ENCODE measurements at places on chromosomes 6 and 20. TPM values are rescaled to one million over a fixed set of nuclear protein-coding genes. Genes with fewer than 3 reads are reported as not detected.
A peak's percentile ranks its signal among the peaks of the same experiment; 100 is the strongest.

- no peak for DNase-seq
Measured at GRCh38 chr20:33009214-33010132, 2.0 kb downstream of the BPIFB2 start.

Gene HLA-DRB5
- total RNA-seq = 6.5 TPM

GRCh38 chr6:170225852-170226417, 64.9 kb downstream of the DLL1 start:
- no peak for DNase-seq

GRCh38 chr6:99152347-99152643, 197.2 kb downstream of the FAXC start:
- DNase-seq = no peak

DNA sequence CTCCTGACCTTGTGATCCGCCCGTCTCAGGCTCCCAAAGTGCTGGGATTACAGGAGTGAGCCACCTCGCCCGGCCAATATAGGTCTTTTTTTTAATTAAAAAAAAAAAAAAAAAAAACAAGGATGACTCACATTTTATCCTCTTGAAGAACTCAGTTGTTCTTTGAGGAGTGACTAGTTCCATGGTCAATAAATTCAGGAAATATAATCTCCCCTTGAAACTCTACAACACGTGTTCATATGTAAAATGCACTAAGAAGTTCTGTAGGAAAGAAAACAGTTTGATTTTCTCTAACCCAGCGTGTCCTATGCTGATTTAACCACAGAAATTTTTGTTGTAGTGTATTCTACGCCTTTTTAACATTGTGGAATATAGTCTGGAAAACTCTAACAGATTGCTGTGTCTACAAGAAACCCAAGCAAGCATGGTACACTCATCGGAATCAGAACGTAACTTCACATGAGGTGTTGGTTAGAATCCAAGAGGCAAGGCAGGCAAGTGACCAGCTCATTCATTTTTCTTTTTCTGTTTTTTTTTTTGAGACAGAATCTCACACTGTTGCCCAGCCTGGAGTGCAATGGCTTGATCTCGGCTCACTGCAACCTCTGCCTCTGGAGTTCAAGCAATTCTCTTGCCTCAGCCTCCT, 79.0 kb upstream of the ZNF217 start:
- DNase-seq = no peak

DNA sequence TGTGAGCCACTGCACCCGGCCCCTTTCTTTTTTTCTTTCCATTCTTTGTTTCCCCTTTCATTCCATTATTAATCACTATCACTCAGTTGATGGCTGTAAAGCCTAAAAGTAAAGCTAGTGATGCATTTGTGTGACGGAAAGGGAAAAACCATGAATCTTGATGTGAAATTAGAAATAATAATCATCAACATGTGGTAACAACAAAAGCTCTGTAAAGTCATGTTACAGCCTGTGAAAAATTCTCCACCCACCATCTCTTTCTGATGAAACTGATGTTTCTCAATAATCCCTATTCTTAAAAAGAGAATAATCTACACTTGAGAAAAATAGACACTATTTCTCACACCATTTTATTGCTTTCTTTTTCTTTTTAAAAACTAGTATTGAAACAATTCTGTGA, 80.0 kb downstream of the CRYBG1 start:
- no peak for DNase-seq

DNA sequence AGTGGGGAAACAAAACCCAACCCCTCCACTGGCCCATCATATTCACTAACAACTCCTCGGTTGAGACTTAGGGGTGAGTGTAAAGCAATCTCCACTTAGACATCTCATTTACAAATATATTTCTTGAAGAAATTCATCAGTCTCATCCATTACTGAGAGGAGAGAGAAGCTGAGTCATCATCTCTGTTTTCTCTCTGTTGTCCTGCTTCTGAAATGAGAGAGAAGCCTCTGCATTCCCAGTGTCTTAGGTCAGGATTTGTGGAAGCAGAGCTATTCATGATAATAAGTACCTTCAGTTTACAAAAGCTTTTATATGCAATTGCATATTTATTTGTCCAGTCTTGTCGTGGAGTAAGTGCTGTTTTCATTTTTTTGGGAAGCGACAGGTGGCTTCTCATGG, 879 bp downstream of the MEP1A start:
- no peak for DNase-seq

DNA sequence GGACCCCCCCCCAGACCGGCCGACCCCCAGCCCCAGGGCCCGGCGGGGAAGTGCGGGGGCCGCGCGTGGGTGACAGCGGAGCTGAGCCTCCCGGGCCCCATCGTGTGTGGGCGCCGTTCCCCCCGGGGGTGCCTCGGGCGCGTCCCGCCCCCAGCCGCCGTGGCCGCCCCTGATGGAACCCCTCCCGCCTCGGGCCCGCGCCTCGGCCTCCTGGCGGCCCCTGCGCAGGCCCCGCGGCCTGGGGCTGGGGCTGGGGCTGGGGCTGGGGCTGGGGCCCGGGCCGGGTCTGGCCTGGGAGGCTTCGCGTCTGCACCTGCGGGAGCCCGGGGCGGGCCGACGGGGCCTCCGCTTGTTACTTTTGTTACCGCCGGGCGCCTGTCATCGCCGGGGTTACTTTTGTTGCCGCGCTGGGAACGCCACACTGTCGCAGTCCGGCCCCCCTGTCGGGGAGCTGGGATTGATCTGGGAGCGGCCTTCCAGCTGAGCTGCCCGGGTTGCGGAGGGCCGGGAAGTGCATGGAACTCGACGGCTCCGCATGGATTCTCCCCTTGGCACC, 598 bp downstream of the OGFR start:
- DNase-seq = no peak

DNA sequence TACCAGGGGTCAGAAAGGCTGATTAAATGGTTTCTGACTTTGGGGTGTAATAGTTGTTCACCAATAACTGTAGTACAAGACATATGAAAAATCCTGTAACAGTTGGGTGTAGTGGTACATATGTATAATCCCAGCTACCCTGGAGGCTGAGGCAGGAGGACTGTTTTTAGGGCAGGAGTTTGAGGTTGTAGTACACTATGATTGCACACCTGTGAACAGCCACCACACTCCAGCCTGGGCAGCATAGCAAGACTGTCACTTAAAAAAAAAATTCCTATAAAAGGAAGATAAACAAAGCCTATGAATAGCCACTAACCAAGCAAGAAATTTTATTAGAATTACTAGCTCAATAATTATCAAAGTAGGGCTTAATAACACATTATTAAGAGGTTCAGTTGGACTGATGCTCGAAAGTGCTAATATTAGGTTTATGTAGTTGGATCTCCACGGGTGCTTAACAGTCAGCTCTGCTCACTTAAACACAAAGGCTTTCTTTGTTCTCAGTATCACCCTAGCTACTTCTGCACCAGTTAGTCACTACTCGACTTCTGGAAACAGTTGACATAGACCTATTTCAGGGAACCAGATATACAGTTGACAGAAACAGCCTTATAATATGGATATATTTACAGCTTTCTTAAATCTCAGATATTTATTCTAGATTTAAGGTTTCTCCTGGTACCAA, 113.0 kb downstream of the MTFR2 start:
- DNase-seq = no peak

Gene GLYATL3
- total RNA-seq = not detected

GRCh38 chr6:15184441-15184861, 61.4 kb upstream of the JARID2 start:
- DNase-seq = no peak

DNA sequence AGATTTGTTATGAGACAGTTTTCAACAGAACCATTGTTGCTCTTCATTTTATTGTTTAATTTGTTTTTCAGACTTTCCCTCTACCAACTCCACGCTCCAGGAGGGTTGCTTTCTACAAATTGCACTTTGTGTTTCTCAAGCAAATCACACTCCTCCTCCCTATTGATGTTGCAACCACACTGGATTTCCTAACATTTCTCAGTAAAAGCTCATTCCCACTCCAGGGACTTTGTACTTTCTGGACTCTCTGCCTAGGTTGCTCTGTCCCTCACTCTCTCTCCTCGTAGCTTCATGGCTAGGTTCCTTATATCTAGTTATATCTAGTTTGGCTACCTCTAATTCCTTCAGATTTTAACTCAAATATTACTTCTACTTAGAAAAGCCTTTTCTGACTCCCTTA, 20.3 kb downstream of the PGK2 start:
- no peak for DNase-seq

Gene CD109
- total RNA-seq = 22.1 TPM

DNA sequence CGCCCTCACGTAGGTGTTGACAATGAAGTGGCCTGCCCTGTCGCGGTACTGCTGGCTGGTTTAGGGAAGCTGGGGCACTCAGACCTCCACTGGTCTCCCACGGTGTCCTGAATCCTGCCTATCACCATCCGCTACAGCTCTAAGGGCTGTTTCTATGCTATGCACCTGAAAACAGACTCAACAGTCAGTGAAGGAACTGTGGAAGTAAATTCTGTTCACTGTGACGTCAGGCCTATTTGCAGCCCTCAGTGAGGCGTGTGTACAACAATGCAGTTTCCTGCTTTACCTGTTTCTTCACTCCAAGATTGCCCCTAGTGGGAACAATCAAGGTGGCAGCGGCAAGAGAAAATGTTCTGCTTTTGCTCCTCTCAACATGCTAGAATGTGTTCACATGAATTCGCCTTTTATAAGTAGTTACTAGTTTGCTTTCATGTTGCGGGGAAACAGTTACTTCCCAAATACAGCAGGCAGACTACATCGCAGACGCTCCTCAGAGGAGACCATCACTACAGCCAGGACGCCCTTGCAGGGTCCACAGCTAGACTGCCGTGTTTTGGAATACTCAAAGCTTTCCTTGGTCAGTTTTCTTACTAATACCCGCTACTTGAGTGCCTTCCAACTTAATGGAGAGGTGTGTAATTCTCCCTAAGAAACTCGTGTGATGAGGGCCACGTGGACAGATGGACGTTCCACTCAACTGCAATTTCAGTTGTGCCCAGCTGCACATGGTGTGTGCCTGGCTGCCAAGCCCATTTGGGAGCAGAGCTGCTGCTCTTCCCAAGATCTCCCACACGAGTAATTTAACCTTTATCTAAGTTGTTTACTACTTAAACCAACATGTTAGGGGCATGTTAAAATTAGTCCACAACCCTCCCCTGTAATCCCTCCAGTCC, 25.4 kb downstream of the DIDO1 start:
- DNase-seq = peak; percentile 31

Gene AK9
- total RNA-seq = 3.0 TPM

Gene DNAH8
- not detected for total RNA-seq

GRCh38 chr20:38073307-38074071, 39.9 kb downstream of the RPRD1B start:
- DNase-seq = peak; percentile 54

GRCh38 chr6:147238164-147238563, 33.9 kb downstream of the STXBP5 start:
- DNase-seq = no peak

Gene STMND1
- total RNA-seq = not detected
